ENCODE measurements at places on chromosomes 13 and 19.

GRCh38 chr19:18993115-18993514 lies 40.2 kb downstream of the SUGP2 start:
- no peak for DNase-seq

DNA sequence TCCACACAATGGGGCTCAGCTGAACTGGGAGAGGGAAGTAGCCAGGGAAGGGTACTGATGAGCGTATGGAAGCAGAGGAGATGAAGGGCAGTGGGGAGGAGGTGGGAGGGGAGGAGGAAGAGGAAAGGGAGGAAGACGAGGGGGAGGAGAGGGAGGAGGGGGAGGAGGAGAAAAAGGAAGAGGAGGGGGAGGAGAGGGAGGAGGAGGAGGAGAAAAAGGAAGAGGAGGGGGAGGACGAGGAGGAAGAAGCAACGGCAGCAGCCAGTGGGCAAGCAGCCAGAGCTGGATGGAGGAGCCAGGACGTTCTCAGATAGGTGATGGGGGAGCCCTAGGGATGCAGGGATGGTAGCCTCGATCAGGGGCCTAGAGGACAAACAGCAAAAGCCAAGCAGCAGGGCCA lies 5.6 kb downstream of the CERS4 start:
- DNase-seq, result no peak

DNA sequence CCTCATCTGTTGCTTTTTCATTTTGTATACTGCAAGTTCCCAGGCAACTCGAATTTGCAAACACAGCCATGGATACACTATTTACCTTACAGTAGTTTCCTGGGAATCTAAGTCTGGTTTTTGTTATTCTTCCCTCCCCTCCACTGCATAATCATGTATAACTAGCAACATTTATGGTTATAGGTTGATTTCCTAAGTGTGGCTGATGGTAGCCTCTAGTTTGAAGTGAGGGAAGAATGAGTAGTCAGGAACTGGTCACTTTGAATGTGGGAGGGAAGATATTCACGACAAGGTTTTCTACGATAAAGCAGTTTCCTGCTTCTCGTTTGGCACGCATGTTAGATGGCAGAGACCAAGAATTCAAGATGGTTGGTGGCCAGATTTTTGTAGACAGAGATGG lies at the start of gene KCNRG:
KCNRG (plus strand) TSS at position 187 of the 400 bp plus-strand sequence; CDS start at position 237, 50 bp downstream.
- no peak for DNase-seq

DNA sequence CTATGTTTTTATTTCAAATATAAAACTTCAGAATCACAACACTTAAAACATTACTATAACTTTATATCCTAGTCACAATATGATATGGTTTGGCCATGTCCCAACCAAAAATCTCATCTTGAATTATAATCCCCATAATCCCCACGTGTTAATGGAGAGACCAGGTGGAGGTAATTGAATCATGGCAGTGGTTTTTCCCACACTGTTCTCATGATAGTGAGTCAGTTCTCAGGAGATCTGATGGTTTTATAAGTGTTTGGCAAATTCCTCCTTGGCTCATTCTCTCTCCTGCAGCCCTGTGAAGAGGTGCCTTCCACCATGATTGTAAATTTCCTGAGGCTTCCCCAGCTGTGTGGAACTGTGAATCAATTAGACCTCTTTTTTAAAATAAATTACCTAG lies 307.6 kb downstream of the SPRY2 start:
- DNase-seq, result no peak

DNA sequence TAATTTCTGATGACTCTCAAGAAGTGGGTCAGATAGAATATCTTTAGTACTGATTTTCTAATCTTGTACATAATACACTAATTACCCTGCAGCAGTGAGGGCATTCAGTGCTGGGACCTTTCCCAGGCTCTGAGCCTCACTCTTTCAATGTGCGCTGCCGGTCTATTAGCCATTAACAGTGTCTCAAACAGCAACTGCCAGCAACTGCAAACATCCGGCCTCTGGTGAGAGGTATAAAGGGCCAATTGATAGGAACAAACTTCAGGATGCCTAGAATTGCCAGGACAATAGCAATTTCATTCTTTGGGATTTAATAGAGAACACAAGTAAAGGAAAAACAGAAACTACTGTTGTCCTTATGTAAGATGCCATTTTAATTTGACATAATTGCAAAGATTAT lies 604.4 kb upstream of the SPRY2 start:
- no peak for DNase-seq

GRCh38 chr13:70960841-70961443 lies 852.7 kb upstream of the KLHL1 start:
- DNase-seq, result peak; percentile 31

DNA sequence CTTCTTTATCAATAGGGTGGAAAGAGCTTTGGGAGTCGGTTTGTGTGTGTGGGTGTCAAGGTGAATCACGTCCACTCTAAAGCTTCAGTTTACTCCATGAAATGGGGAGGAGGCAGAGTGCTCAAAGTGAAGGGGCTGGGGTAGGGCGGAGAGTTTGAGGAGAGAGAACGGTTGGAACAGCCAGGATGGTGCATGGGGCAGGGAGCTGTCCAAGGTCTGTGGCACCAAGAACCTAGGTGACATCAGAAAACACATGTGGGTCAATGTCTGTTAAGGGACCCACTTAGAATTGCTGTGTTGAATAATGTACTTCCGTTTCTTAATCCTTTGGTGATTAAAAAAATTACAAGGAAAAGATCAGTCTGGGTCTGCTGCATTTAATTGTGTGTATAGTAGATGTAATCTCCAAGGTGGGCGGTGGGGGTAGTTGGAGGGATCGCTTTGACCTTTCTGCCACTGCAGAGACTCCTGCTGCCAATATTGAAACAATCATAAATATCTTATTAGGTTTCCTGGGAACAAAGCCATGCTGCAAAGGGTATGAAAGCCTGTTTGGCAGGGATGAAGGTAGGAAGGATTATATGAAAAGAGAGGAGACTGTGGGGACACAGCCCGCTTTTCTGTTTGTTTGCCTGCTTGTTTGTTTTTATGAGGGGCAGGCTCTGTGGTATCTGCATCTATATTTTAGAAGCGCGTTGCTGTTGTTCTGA lies 122.3 kb downstream of the ATP8A2 start:
- no peak for DNase-seq

DNA sequence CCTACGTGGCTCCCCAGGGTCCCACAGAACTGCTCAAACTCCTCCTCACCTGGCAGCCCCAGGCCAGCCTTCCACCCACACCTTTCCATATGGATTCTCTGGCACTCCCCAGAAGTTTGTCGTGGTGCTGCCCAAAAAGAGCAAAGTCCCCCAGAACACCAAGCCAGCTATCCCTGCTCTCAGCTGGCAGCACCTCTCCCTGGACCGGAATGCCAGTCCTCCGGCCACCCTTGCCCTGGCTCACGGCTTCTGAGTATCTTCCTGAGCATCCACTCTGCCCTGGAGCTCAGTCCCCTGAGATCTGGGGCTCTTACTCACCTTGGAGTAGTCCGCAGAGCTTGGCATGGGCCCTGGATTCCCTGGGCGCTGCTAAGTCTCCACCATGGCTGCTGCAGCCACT lies 166.5 kb upstream of the ZNF507 start:
- DNase-seq, result no peak

DNA sequence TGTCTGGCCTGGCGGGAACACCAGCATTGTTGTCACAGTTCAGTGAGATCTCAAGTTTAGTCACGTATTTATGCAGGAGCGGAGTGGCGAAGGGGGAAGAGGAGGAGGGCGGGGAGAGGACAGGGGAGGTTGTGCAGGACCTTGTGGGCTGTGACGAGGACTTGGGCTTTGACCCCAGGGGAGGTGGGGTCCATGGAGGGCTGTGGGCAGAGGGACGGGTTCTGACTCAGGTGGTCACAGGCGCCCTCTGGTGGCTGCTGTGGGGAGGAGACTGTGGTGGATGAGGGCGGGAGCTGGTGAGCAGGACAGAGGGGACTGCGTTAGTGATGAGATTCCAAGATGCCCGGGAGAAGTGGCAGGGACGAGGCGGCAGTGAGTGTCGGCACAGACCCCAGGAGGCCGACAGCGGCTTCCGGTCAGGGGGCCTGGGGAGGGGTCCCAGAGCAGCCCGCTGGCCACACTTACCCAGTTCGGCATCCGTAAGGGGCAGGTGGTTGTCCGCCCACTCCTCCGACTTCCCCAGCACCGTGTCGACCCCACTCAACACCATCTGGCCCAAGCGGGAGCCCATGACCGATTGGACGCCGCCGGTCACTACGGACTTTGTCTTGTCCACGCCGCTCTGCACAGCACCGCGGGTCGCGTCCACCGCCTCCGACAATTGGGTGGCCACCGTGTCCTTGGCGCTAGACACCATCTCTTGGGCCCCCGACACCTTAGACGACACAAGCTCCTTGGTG lies 15.7 kb downstream of the PLIN3 start:
- peak; percentile 61 for DNase-seq

DNA sequence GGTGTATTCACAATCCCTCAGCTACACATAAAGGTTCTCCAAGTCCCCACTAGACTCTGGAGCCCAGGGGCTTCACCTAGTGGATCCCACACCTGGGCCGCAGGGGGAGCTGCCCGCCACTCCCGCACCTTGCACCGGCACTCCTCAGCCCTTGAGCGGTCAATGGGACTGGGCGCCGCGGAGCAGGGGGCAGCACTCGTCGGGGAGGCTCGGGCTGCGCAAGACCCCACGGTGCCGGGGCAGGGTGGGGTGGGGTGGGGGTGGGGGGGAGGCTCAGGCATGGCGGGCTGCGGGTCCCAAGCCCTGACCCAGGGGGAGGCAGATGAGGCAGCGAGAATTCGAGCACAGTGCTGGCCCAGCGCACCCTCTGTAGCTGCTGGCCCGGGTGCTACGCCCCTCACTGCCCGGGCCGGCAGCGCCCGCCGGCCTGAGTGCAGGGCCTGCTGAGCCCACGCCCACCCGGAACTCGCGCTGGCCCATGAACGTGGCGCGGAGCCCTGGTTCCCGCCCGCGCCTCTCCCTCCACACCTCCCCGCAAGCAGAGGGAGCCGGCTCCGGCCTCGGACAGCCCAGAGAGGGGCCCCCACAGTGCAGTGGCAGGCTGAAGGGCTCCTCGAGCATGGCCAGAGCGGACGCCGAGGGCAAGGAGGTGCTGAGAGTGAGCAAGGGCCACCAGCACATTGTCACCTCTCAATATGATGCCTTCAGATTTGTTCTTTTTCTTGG lies 121.7 kb downstream of the UGGT2 start:
- no peak for DNase-seq

GRCh38 chr13:52846567-52847321 lies 1.7 kb downstream of the PCDH8 start:
- peak; percentile 20 for DNase-seq

- DNase-seq, result peak; percentile 40
These were observed 622 bp downstream of the RASA3 start for GRCh38 chr13:114131583-114132418.

- DNase-seq, result no peak
These were observed 345.8 kb downstream of the RBM26 start for GRCh38 chr13:79060216-79060615.

GRCh38 chr19:13588957-13589833 lies 82.9 kb upstream of the CACNA1A start:
- peak; percentile 54 for DNase-seq

DNA sequence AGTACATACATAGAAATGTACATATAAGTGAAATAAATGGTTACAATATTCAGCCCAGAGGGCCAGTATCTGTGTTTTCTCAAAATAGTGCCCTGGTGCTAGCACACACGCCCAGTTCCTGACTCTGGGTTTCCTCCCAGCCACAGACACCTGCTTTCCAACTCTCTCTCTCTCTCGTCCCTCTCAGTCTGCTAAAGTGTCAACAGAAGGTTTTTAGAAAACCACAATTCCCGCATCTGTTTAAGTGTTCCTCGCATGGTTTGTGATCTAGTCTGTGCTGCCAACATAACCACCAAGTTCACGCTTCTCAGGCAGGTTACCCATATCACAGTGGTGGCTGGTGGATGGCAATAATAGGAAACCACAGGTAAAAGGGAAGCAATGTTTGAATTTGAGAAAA lies 17.8 kb upstream of the UPF3A start:
- no peak for DNase-seq

GRCh38 chr19:19094513-19094912 lies 30.7 kb downstream of the SLC25A42 start:
- no peak for DNase-seq

DNA sequence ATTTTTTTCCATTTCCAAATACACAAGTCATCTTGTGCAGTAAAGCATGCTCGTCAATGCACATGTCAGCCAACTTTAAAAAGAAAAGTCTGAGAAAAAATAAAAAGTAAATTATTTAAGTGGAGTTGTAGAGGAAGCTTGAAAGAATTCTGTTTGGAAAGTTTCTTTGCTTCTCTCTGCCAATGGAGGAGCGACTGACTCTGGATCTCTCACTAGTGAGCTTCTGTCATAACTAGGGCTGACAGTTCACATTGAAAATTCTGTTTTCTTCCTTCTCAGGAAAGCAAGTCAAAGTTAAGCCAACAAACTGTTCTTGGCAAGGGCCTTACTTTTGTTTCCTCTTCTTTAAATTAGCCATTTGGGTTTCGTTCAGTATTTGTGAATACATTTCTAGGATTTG lies 298.2 kb downstream of the POU4F1 start:
- DNase-seq, result no peak

- DNase-seq, result no peak
These were observed 115.3 kb downstream of the NALCN start for GRCh38 chr13:101301053-101301452.

DNA sequence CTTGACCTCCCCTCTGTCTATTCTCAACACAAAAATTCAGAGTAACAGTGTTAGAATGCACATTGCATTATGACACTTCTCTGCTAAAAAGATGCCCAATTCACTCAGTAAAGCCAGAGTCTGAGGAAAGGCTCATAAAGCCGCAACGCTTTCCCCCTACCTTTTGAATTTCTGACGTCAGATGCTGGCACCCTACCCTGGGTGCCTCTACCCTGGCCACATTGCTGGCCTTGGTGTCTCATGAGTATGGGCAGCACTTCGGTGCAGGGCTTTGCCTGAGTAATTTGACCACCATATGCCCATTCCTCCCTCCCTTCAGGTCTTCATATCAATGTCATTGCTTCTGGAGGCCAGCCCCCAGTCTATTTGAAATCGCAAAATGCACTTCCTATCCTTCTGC lies 229.3 kb downstream of the MYO16 start:
- no peak for DNase-seq

GRCh38 chr13:99572131-99572530 lies 70.9 kb downstream of the TM9SF2 start:
- peak; percentile 51 for DNase-seq

DNA sequence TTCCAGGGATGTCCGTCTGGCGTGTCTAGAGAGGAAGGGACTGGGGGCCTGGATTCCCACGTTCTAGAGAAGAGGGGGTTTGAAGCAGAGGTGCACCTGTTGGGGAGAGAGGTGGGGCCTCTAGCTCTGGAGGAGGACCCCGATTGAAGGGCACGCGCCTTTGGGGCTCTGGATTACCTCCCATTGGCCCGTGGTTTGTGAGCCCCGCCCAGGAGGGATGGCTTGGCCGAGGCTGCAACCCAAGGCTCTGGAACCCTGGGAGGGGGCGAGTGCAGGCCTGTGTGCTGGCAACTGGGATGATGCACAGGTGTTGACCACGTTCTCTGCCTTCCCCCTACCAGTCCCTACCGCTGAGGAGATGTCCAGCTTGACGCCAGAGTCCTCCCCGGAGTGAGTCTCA lies 20.2 kb downstream of the TMEM150B start:
- DNase-seq, result no peak

Data from fibroblast of skin of scalp (primary cell).